ENCODE measurements at places on chromosomes 11 and 22.

DNA sequence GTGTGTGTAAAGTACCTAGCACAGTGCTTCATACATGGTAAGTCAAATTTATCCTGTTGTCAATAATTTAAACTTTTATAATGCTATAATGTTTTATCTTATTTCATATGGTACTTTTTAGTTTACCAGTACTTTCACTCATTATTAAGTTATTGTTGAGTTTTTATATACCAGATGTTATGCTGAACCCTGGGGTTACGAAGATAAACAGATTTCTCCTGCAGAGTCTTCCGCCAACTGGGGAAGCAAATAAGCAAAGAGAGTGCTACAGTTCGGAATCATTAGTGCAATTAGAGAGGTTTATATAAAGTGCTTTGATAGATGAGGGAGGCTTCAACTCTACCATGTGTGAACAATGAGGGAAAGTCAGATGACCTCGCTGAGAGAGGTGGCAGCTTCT, 362.3 kb downstream of the DYNC2H1 start:
- no peak for DNase-seq

GRCh38 chr22:29396126-29396525, 7.8 kb upstream of the AP1B1 start:
- no peak for DNase-seq

- no peak for DNase-seq
Measured at GRCh38 chr22:11628651-11629511, 3899.1 kb upstream of the OR11H1 start.

DNA sequence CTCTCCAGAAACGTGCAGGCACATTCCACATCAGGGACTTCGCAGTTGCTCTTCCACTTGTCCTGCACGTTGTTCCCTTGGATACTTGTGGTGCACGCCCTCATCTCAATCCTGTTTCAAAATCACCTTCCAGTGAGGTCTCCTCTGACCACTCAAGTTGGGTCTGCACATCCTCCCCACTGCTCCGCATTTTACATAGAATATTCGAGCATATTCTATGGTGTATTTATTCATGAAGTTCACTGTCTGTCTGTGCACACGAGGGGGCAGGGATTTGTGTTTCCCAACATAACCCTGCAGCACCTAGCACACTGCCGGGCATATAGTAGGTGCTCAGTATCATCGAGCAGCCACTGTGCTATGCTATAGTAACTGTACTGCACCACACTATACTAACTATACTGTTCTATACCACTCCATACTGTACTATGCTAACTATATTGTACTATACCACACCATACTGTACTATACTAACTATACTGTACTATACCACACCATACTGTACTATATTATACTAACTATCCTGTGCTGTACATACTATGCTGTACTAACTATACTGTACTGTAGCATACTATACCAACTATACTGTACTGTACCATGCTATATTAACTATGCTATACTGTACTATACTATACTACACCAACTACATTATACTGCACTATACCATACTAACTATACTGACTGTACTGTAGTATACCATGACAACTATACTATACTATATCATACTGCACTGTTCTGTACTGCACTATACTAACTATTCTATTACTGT, 30.3 kb downstream of the ELF5 start:
- no peak for DNase-seq

DNA sequence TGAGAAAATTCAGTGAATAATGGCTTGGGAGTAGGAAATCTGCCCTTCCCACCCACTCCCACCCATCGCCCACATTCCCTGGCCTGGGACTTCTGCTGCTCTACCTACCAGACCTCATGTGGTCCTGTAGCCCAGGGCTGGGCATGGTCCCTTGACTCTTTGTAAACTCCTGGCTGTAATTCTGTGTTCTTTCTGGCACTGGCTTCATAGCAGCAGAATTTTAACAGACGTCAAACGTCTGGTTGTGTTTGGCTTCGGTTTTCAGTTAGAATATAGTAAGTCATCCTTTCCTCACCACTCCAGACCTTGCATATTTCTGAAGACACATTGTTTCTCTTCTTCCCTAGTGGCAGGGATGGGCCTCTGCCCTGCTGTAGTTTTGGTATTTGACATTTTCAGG, 210.6 kb downstream of the CSNK2A3 start:
- DNase-seq = no peak

GRCh38 chr11:134048028-134048427, 20.8 kb upstream of the JAM3 start:
- DNase-seq = no peak

DNA sequence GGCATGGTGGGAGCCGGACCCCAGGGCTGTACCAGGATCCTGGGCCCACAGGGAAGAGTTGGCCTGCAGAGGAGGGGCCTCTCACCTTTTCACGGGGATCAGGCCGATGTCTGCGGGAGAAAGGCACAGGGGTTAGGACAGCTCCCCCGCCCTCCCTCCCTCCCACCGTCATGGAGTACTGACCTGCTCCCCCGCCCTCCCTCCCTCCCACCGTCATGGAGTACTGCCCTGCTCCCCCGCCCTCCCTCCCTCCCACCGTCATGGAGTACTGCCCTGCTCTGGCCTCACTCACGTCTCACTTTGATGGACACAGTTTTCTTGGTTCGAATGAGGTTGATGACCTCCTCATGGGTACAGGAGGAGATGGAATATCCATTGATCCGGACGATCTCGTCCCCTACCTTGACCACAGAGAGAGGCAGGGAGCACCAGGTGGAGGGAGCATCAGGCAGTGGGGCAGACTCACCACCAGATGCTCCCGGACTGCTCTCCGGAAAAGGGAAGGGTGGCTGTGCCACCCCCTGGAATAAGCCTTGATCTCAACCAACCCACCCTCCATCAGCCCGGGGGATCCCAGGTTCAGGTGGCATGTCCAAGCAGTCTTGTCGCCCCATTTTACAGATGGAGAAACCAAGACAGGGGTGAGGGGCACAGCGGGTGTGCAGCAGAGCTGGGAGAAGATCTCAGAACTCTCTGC, 17.1 kb downstream of the USH1C start:
- no peak for DNase-seq

GRCh38 chr11:62666259-62666926, 1.3 kb downstream of the CSKMT start:
- DNase-seq = no peak

DNA sequence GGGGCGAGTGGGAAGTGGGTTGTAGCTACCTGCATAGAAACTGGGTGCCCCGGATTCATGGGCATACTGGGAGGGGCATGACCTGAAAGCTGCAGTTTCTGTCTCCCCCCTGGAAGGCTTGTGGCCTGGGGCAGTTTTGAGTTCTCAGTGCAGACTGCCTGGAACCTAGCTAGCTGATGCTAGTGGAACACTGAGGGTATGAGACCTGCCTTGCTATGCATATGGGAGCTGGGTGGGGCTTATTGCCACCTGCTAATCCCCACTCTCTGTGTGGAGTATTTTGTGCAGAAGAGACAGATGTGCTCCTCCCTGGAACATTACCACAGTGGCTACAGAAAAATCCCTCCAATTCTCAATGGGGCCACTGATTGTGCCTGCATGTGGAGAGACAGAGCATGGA, 11.7 kb upstream of the OR56B4 start:
- no peak for DNase-seq

DNA sequence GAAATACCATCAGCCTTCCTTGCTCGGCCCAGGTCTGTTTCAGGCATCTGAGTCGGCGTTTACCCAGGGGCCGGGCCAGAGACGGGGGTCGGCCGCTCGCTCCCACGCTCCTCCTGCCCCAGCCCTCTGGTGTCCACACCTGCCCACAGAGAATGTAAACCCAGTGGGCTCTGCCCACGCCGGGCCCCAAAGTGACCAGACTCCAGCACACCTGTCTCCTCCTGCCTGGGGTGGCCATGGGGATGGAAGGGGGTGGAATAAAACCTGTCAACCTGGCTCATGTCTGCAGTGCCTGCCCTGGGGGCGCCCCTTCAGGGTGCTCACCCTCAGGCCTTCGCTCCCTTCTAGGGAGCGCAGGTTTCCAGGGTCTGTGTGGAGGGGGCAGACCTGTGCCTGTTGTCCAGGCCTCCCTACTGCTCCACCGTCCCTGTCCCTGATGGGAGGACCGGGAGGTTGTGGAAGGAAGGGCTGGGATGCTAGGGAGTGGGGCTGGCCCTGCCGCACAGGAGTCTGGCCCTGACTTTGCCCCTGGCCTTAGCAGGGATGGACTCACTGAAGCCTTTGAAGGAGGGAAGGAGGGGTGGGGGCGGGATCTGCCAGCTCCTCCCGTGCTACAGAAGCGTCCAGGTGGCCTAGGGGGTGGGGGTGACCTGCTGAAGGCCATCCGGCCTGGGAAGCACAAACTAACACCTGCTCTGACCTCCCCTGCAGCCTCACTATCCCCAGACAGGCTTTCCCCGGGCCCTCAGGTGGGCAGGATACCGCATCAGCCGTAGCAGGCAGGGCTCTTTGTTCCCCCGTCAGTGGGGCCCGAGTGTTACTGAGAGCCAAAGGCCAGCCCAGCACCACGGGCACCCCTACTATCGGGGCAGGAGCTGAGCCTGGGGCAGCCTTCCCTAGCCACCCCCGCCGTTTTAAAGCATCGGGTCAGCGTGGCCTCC, 14.7 kb upstream of the ARHGAP8 start:
- DNase-seq = no peak

DNA sequence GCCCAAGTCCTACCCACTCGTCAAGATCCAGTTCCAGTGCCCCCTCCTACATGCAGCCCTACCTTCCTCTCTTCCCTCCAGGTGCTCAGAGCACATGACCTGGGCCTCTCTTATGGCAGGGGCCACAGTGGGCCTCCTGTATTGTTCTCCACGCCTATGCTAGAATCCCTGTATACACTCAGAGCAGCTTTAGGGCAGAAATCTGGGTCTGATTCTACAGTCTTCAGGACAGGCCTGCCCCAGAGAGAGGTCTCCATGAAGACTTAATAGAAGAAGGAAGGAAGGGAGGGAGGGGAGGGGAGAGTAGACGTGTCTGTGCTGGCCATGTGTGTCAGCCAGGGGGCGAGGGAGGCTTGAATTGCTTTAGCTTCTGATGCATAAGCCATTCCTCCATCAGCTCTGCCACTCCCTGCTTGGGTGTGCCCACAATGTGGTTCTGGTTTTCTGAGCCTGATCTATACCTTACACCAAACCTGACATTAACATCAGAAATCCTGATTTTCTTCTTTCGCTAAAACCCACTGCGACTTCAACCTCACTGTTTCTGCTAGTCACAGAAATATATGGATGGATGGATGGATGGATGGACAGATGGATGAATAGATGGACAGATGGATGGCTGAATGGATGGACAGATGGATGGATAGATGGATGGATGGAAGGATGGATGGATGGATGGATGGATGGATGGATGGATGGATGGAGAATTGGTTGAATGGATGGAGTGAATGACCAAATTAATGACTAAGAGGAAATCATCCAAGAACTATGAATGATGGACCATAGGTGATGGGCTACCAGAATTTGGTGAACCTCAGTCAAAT, 56.6 kb upstream of the PRDM11 start:
- no peak for DNase-seq

- DNase-seq = no peak
Measured at GRCh38 chr22:48043581-48043980, 1281.1 kb downstream of the TBC1D22A start.

DNA sequence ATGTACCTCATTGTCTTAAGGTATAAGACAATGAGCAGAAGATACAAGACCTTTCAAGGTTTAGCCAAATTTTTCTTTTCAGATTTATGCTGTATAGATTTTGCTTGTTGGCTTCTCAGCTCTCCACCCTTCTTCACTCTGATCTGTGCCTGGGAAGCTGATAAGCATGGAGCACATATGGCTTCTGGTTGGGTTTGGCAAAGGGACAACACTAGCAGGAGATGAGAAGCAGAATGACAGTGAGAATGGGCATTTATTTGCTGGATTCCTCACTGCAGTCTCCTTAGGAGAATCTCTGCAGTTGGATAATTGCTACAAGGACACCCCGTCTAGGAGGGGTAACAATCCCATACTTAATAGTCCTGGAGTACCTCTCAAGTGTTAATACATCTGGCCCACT, 474.8 kb upstream of the CCDC90B start:
- DNase-seq = no peak

DNA sequence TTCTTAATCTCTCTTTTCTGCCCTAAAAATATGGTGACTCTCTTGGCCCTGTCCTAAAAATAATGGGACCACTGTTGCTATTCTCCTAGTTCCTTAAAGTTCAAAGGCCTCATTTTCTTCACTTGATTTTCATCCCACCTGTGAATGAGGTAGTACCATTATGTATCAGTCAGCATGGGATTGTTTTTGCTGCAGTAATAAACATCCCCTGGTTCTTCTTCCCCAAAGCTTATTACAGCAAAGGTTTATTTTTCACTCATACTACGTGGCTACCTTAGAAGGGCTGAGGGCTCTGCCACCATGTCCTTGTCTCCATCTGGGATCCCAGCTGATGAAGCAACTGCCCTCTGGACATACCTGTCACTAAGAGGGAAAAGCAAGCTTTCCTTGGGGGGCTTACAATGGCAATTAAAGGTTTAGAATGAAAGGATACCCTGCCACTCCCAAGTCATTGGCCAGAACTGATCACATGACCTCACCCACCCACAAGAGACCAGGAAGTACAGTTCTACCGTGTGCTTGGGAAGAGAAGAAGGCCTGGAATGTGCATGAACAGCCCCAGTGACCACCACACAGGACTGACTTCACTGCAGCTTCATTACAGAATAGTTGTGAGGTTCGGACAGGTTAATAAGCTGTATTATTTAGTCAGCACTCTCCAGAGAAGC, 7.8 kb downstream of the TTC38 start:
- DNase-seq = no peak

DNA sequence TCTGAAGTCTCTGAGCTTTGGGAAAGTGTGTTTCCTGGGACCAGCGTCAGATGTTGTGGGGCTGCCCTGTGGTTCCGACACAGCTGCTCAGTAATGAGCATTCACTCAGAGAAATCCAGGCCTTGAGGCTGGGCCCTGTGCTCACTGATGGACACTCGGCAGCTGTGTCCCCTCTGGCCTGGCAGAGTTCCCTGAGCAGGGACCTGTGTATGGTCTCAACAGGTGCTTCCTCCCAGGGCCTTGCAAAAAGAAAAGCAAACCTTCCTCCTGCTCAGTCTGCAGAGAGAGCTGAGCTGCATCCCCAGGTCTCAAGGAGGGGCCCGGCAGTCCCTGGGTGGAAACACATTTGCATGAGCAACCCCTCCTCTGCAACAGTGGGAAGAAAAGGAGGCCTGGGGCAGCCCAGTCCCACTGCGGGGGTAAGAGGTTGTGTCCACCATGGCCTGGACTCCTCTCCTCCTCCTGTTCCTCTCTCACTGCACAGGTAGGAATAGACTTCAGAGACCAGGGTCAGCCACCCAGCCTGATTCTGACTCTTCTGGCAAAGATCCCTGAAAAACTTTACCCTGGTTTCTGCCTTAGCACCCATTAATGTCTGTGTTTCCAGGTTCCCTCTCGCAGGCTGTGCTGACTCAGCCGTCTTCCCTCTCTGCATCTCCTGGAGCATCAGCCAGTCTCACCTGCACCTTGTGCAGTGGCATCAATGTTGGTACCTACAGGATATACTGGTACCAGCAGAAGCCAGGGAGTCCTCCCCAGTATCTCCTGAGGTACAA, 131.2 kb downstream of the VPREB1 start:
- DNase-seq = no peak

- DNase-seq = peak; percentile 94
Measured at GRCh38 chr11:22625448-22626287, at the start of gene FANCF. Gene FANCF, minus strand, starts transcription at chr11:22625823. Its CDS starts 13 bp downstream, at chr11:22625810.
